ENCODE measurements at places on chromosomes 11 and 22. TPM values are rescaled to one million over a fixed set of nuclear protein-coding genes. Genes with fewer than 3 reads are reported as not detected.

- no peak for DNase-seq
Measured at GRCh38 chr11:56910785-56911184, 77.9 kb upstream of the OR5AK2 start.

DNA sequence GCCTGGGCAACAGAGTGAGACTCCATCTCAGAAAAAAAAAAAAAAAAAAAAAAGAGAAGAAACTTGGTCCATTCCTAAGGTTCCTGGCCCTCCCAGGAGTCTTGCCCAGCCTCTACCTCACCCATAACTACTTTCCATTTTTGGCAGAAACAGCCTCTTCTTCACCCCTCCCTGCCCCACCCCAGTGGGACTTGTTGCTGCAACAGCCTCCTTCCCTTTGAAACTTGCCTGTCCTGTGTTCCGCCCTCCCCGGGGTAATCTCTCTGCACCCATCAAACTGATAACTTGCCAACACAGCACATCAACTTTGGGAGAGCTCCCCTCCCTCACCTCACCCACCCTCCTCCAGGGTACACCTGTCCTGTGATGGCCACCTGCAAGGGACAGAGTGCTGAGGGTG, 10.0 kb upstream of the FAM83F start:
- DNase-seq: no peak

MEI1 gene
- polyA plus RNA-seq: 2.4 TPM

- DNase-seq: no peak
Measured at GRCh38 chr11:9003573-9004182, at the start of gene NRIP3. NRIP3 (minus strand) TSS chr11:9004001; CDS start chr11:9003935, 66 bp downstream.

DNA sequence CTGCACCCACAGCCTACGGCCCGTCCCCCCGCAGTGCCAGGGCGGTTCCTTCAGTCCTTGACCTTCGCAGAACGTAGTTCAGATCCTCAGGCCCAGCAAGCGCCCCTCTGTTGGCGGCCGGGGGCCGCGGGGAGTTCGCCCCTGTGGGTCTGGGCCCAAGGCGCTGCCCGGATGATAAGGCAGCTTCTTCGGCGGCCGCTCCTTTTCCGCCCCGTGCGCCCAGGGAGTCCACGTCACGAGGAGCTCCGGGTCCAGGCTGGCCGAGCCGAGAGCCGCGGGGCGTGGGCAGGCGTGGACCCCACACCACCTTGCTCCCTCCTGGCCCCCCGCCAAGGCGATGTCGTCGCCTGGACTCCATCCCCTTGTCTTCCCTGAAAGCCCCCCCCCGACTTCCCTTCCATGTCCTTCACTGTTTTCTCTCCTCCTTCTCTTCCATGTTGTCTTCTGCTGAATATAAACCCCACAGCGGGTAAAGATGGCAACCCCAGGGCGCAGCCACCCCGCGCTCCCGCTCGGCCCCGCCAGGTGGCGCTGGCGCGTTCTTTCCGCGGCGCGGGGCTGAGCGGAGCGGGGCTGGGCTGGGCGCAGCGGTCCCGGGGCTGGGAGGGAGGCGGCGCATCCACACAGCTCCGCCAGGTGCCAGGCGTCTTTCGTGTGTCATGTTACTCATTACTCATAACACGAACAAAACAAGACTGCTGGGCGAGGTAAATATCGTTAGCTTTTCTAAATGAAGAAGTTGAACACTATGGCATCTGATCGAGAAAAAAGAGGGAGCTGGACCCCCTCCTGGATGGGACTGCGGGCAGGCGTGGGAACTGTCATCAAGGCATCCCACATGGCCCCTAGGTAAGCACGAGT, 321.0 kb downstream of the NTM start:
- no peak for DNase-seq

Data from right renal cortex interstitium (tissue), 3 donors.